ENCODE measurements at places on chromosomes 3 and 15.
A peak's percentile ranks its signal among the peaks of the same experiment; 100 is the strongest.

DNA sequence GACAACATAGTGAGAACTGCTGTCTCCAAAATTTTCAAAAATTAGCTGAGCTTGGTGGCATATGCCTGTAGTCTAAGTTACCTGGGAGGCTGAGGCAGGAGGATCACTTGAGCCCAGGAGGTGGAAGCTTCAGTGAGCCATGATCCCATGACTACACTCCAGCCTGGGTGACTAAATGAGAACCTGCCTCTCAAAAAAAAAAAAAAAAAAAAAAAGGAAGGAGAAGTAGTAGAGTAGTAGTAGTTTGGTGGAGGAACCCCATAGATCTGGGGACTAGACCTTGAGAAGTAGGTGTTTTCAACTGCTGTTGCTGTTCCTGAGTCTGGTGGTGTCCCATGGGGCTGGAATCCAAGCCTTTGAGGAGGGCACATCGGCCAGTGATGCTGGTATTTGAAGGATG is 38.4 kb upstream of the UBE2E2 start:
- no peak for DNase-seq

DNA sequence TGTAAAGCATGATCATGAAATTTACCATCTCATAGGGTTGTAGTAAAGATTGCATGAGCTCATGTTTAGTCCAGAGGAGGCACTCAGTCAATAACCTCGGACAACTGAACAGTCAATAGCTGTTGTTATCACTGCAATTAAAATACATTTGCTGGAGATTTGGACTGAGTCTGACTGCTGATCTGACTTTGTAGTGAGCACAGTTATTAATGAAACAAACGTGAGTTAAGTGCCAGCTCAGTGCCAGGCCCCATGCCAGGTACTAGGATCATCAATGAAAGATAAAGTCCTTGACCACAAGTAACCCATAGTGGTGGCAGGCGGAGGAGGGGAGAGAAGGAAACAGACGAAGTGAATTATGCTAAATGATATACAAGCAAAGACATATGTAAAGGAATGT is 43.7 kb upstream of the PRICKLE2 start:
- no peak for DNase-seq

DNA sequence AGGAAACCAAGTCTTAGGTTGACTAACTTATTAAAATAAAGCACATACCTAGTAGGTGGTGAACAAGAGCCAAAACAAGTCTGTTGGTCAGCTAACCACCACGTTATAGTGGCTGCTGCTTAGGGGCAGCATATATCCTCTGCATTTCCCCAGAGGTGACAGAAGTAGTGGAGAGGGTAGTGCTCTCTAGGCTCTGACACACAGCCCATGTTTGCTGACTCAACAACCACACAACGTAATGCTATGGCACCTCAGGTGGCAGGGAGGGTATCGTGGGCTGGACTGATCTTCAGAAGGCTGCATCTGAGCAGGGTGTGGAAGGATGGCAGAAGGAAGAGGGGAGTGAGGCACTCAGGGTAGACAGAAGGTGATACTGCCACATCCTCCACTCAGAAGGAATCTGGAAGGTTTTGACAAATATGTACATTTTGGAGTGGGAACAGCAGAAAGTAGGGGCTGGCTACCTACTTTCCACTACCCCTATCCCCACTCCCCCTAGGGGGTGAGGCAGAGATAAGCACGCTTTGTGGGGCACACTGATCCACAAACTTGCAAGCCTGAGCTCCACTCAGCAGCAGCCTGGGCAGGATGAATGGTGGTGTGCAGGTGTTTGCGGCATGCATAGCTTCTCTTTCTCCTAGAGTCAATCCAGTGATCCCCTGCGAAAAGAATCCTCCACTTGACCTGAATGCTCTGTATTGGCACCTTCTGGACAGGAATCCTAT is 178.1 kb downstream of the RORA start:
- no peak for DNase-seq

- DNase-seq, result peak; percentile 69
Measured at GRCh38 chr15:31511707-31512310, 185.2 kb downstream of the KLF13 start.

- no peak for DNase-seq
Measured at GRCh38 chr3:140315955-140316354, 361.9 kb upstream of the TRIM42 start.

GRCh38 chr15:42576776-42577175 is 1.4 kb downstream of the STARD9 start:
- no peak for DNase-seq

GRCh38 chr15:61879219-61879618 is 181.0 kb downstream of the VPS13C start:
- no peak for DNase-seq

DNA sequence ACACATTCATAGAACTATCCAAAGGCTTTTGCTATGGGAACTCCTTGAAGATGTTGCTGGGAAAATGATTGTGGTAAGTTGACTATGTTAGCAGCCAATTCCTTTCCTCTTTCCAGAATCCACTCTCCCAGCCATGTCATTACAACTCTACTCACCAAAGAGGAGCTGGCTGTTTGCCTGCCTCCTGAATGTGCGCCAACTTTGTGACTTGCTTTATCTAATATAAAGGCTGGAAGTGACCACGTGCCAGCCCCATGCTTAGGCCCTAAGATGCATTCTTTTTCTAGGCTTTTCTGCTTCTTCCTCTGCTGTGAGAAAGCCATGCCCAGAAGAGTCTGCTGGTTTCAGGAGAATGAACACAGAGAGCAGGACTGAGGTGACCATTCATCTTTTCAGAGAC is 182.2 kb downstream of the GABRB3 start:
- DNase-seq, result no peak

GRCh38 chr15:100766243-100767000 is 113.2 kb upstream of the ALDH1A3 start:
- DNase-seq, result no peak

DNA sequence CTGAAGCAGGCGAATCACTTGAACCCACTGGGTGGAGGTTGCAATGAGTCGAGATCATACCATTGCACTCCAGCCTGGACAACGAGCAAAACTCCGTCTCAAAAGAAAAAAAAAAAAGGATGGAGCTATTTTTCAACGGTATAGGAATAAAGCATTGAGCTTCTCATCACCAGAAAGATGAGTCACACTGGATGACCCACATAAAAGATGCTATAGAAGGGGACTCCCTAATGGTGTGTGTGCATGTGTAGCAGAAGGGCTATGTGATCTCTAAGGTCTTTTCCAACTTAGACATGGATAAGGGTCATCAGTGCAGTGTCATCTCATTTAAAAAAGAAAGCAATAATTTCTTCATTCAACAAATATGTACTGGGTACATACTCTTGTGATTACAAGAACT is 476.0 kb downstream of the MFSD1 start:
- no peak for DNase-seq

DNA sequence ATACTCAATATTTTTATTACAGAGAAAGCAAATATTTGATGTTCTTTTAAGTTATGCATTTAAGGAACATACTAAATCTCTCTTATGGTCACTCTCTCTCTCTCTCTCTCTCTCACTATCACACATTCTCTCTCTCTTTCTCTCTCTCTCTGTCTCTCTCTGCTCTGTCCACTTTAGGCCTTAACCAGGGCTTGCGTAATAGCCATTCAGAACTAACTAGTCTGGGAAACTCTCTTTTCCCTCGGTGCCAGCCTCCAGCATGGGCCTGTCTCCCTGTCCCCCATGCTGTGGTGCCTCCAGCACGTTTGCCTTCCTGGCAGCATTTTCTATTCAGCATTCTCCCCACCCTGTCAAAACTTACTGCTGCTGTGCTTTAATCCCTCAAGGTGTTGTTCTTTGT is 389.7 kb downstream of the ROBO1 start:
- no peak for DNase-seq

DNA sequence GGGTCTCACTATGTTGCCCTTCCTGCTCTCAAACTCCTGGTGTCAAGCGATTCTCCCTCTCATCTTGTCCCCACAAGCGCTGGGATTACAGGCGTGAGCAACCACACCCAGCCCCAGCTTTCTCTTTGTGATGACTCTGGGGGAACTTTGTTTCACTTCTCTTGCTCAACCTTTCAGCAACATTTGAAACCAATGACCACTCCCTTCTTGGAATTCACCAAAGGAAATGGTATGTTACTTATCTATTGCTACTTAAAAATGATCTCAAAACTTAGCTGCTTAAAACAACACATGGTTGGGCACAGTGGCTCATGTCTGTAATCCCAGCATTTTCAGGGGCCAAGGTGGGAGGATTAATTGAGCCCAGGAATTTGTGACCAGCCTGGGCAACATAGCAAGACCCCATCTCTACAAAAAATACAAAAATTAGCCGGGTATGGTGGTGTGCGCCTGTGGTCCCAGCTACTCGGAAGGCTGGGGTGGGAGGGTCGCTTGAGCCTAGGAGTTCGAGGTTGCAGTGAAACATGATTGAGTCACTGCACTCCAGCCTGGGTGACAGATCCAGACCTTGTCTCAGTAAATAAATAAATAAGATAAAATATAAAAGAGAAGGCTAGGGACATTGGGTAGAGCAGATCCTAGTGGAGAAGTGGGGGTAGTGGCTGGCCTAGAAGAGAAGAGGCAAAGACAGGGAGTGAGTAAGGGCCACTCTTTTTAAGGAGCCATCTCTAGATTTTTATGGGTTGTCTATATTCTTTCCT is 10.3 kb upstream of the COPG1 start:
- peak; percentile 58 for DNase-seq

- DNase-seq, result no peak
Measured at GRCh38 chr3:71168121-71168721, 415.3 kb downstream of the FOXP1 start.

GRCh38 chr3:174125267-174125824 is 727.8 kb downstream of the NLGN1 start:
- no peak for DNase-seq

DNA sequence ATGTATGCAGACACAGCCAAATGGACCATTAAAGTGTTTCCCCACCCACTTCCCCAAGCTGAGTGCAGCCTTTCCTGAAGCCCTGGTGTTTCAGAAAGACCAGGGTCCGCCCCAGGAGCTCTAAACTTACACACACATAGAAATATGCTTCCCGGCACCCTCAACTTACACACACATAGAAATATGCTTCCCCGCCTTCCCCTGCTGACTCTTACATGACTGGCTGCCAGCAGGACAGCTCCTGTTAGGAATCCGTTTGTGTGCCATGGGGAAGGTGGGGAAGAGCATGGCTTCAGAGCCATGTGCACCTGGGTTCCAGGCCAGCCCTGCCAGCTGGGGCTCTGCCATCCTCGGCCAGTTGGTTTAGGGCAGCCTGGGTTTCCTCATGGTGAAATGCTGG is 3.6 kb downstream of the CLEC3B start:
- no peak for DNase-seq

DNA sequence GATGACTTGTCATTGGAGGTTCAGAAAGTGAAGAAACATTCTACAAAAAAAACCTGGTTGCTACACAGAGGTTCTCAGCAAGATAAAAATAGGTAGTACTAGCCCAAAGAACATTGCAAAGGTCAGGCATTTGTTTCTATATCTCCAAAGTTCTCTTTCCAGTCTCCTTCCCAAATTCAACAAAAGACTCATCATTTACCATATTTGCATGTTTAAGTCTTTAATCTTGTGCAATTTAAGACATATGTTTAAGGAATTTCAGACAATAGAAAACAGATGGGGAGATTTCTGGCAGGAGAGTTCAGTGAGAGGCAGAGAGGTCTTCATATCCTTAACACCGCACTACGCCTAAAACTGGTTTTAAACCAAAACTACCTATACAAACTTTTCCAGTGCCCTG is 173.8 kb upstream of the THBS1 start:
- DNase-seq, result no peak

GRCh38 chr15:86912661-86913060 is 833.0 kb downstream of the AGBL1 start:
- DNase-seq, result no peak

DNA sequence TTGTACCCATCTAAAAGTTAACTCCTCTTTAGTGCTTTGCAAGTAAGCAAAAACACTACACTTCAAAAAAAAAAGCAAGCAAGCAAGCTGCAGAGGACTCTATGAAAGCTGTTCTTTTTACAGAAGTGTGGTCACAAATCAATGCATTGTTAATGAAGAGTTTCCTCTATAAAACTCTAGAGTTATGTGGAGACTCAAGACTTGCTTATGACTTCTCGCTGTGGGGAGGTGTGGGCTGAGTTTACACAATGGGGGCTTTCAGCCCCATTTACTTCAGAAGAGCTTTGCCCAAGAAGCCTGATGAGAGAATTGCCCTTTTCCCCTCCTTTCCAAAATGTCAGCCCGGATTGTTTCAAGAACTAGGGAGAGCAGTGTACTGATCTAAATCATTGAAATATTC is 144.4 kb downstream of the IGSF11 start:
- DNase-seq, result no peak

DNA sequence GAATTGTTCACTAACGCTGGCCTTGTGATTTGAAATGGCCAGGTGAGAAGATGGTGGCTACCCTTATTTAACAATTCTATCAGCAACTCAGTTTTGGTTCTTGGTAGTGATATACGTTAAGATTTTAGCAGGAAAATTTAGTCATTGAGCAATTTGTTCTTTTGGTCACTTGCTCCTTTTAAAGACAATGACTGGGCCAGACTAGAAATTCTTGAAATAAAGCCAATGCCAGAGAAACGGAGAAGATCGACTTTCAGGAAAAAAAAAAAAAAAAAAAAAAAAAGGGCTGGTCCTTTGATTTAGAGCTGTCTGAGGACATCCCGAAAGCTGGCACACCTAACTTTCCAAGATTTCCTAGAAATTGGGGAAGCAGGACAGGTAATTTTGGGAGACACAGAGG is 178.5 kb downstream of the FNDC3B start:
- no peak for DNase-seq

- DNase-seq, result no peak
Measured at GRCh38 chr3:134059671-134060560, 30.2 kb upstream of the SLCO2A1 start.

DNA sequence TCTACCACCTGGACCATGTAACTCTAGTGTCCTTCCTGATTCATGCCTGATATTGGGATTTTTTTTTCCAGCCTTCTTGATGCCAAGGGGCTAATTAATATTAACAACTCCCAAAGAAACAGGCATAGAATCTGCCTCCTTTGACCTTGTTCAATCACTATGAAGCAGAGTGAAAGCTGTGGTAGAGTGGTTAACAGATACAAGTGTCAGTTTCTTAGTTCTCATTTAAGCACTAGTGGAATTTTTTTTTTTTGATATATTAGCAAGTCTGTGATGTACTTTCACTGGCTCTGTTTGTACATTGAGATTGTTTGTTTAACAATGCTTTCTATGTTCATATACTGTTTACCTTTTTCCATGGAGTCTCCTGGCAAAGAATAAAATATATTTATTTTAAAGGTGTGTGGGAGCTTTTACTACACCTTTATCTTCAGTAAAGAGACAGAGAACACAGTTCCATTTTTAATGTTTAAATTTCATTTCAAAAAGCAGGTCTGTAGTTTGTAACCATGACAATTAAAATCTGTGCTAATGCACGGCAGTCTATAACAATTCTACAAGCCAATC is 67.1 kb downstream of the TOP2B start:
- DNase-seq, result no peak

GRCh38 chr3:169575381-169575780 is 88.1 kb downstream of the MECOM start:
- DNase-seq, result no peak

DNA sequence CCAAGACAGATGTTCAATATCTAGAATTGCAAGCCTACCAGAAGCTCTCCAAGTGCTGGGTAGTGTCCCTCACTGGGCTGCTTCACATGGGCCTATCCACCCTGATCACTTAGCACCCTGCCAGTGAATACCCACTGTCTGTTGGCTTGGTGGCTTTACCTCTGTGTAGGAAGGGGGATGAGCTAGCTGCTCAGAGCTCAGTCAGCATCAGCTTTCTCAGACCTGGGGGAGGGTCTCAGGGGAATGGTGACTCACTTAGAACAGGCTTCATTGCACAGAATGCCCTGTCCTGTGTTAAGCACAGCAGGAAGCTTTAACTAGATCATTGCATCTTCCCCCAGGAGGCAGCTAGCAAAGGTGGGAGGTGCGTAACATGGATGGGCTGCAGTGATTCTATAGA is 209.8 kb downstream of the PDCD6IP start:
- no peak for DNase-seq
